ENCODE measurements at places on chromosomes 11 and 22.

DNA sequence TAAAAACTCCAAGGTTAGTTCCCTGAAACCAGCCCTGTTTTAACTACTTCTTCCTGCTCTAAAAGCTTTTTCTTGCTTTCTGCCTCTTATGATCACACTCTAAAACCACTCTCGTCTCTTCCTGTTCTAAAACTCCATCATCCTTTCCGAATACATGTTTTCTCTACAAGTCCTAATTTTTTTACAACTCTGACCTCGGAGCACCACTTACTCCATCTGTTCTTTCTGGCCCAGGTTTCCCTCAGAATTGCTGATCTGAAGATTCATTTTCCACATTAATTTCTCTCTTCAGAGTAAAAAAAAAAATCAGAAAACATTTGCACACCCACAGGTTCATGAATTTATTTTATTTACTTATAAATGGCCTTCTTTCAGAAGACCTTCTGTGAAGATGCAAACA, 265.7 kb upstream of the CADM1 start:
- DNase-seq = no peak

DNA sequence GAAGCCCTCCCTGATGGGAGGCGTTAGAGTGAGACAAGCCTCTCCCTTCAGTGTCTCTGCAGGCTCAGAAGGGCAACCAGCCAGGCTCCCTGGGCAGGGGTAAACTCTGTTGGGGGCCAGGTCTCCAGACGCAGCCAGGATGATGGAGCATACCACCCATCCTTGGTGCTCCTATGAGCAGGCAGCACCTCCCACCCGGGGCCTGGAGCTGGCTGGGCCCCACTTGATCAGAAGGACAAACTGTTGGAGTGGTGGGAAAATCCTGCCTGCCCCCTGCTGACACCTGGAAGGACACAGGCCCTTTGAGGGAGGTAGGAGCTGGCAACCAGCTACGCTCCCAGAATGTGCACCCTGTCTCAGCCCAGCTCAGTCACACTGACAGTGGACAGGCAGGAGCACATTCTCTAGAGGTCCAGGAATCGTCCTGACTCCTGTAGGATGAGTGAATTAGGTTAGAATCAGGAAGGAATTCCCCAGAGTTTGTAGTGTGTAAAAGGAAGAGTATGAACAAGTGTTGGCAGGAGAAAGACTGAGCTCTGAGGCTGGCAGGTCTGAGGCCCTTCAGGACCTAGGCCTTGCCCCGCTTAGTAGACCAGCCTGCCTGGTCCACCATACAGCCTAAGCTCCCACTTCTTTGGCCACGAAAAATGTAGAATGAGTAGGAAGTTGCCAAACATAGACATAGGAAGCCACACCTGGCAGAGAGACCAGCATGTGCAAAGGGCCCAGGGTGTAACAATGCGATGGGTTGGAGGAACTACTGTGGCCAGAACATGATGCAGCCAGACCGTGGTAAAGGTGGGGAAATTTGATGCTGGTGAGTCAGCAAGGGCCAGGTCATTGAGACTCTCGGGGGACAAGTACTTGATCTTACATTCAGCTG, 19.1 kb downstream of the ARHGEF17 start:
- DNase-seq = no peak

DNA sequence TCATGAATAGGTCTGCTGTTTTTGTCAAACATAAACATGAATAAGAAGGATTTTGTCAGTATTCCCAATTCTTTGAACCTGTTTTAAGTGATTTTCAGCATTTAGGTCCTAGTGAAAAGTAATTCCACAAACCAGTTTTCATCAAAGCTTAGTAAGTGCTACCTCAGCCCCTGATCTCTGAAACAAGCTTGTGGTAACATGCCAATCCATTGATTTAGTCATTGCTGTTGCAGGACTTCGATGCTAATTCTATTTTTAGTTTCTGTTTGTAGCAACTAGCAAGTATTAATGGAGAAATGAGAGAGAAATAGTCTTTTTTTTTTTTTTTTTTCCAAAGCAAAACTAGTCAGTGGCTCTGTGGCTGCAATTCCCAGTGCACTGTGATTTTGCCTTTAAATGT, 91.4 kb downstream of the JRKL start:
- no peak for DNase-seq

GRCh38 chr11:10990637-10991193, 132.9 kb upstream of the ZBED5 start:
- no peak for DNase-seq

DNA sequence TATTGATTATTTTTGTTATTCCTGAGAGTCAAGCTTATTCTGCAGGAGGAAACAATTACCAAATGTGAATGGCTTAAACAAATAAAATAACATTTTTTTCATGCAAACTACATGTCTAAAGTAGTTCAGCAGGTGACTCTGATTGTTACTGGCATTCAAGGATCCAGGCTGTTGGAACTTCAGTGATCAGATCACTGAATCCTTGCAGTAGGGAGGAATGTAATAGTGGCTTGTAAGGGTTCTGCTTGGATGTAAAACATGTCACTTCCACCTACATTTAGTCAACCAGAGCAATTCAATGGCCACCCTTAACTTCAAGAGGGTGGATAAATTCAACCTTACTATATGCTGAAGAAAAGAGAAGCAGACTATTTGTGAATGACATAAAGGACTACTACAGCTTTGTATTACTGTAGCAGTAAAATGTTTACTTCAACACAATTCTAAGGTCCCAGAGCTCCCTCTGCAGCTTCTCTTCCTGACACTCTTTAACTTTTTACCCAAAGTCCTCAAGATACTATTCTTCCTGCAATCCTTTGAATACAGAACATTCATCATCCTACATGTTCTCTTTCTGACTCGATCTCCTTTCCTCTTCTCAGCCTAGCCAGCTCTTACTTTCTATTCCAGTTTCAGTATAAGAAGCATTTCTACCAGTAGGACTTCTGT, 284.0 kb downstream of the LRRC4C start:
- DNase-seq = no peak

DNA sequence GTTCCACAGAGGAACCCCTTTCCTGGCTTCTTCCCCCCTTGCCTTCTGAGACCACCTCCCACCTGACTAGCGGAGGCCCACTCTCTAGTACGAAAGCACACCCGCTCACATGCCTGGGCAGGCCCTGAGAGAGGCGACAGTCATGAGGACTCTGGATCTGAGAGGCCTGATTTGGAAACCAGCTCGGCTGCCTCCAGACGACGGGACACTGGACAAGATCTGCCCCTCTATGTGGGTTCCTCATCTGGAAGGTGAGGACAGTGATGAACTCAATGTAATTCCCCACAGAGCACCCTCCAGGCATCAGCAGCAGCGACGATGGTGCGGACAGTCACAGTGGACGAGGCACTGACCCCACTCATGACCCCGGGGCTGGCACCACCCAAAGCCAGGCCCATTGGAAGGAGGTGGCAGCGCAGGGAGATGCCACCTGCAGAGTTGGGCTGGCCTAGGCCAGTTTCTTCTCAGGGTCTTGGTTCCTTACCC, 7.5 kb downstream of the SULT4A1 start:
- no peak for DNase-seq

GRCh38 chr11:116725434-116726221, 47.2 kb downstream of the BUD13 start:
- no peak for DNase-seq

DNA sequence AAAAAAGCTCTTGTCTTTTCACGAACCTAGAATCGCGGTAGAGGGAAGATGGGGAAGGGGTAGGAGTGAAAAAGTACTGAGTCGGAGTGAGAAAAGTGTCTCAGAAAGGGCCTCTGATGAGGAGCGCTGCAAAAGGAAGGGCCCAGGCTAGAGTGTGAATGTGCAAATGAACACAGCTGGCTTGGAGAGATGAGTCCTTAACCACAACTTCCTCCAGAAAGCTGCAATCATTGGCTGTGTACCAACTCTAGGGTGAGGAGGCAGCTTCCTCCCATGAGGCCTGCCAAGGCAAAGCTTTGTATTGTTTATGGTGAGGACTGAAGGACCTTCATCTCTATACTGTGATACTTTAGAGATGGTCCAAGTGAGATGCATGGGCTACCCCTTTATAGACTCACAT, 566.9 kb upstream of the ANO5 start:
- no peak for DNase-seq

DNA sequence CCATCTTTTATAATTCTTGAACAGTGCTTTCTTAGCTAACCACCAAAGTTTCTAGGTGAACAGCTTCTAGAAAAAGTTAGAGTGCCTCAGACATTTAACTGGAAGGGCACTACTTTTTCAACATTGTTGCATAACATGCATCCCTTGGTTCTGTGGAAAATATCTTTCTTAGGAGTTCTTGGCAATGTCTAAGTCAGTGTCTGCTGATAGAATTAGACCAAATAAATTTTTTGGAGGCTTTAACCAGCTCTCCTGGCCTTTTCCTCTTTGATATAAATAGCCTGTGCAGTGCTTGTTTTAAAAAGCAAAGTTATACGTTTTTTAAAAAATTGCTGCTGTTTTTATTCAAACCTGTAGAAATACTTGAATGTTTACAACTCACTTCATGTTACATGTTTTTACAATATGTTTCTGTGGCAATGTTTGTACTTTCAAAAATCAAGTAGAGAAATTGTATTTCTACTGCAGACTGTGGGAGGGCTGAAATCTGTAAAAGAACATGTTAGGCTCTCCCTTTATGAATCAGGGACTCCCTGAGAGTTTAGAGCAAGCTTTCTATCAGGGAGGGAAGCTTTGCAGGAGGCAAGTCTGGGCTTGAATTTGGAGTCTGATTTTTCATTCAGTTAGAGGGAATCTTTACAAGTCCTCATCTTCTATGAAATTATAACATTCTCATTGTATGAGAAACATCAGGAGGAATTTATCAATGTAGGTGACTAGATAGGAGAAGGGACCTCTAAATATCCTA, 16.3 kb upstream of the PANX1 start:
- no peak for DNase-seq

- no peak for DNase-seq
These were observed 7.7 kb downstream of the KCTD21 start for GRCh38 chr11:78180751-78181150.

- DNase-seq = no peak
These were observed 2.4 kb downstream of the SHISA8 start for GRCh38 chr22:41912338-41913039.

GRCh38 chr11:104979839-104980238, 11.5 kb upstream of the CASP4 start:
- DNase-seq = no peak

GRCh38 chr22:38881997-38882879, 10.2 kb upstream of the CBX6 start:
- no peak for DNase-seq

GRCh38 chr11:106464728-106465127, 387.3 kb downstream of the AASDHPPT start:
- DNase-seq = no peak

DNA sequence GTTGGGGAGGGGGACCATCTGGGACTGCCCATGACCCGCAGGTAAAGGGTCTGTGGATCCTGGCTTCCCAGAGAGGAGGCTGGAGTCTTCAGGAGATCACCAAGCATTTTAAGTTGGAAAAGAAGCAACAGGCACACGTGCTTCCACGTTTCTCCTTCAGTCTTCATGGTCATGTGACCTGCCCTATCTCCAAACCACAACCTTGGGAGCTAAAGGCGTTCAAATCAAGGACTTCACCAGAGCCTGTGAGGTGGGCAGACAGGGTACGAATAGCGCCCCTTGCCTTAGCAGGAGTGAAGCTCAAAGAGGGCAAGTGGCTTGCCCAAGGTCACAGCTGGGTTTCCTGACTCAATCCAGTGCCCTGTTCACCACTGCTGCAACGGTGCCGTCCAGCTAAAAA, 6.7 kb downstream of the TMEM184B start:
- no peak for DNase-seq

DNA sequence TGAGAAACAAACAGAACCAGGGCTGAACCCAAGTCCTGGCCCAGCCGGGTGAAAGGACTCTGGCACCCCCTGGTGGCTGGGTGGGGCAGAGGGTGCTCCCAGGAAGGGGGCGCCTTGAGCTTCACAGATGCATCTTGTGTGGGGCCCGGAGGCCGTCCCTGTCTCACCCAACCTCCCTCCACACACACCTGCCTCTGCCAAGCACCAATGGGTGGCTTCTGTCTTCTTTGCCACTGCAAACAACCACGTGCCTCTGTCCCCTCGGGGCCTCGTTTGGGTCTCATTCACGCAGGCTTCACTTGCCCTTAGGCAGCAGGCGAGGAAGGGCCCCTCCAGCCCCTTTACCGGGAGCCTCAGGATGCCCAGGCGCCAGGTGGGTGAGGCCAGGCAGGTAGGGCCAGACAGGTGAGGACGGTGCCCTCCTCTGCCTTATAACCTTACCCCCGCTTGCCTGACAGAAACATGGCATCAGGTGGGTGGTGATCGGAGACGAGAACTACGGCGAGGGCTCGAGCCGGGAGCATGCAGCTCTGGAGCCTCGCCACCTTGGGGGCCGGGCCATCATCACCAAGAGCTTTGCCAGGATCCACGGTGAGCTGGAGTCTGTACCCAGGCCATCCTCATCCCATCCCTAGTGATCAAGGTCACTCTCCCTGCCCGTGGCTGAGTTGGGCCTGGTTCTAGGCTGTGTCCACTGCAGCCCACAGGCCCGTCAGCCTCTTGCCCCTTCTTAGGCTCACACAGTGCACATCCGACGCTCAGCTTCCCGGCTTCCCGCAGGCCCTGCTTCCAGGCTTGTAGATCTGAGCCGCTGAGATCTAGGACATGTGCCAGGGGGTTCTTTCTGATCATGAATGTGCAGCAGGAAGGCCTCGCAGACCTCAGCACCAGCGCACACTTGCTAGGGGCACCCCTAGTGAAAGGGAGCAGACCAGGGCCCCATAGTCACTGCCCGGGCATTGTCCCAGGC, 17.2 kb downstream of the POLR3H start:
- no peak for DNase-seq

DNA sequence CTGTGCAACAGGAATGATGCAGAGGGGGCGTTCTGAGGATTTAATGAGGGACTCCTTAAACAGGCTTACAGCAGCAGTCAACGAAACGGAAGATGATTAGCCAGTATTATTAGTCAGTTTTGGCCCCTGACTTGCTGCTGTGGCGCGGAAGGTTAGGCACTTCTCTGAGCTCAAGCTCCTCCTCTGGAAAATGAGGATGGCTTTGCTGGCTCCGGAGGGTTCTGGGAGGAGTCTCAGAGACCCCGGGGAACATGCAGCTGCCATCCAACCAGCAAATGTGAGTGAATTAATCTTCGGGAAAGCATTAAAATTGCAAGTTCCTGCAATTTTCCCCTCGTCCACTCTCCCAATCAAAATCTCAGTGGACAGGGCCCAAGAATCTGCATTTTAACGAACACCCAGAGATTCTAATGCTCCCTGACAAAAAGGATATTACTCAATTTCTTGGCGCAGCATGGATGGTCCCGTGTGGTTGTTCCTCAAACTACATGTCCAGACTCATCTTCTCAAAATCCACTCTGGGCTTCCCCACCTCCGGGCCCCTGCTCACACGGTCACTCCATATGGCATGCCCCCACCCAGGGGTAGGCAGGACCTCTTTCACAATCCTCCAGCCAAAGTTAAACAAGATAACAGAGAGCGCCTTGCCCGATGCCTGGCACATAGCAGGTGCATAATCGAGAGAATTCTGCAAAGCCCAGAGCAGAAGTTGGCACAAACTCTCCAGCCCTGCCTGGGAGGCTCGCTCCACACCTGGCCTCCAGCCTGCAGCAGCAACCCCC, 6.4 kb downstream of the ELFN2 start:
- no peak for DNase-seq

DNA sequence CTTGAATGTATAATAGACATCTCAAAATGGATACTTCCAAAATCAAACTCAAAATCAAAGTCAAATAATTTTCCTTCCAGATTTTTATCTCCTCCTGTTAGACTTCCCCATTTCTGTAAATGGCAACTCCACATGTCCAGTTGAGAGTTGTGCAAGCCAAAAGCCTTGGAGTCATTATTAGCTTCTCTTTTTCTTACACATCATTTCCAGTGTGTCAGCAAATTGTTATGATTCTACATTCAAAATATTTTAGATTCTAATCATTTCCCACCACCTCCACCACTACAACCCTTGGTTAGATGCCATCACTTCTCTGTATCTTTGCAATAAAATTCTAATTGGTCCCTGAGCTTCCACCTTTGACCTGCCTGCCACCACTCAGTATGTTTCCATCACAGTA, 155.7 kb downstream of the CNTN5 start:
- DNase-seq = no peak

Measured in left colon (tissue), 2 donors.